Left lung (tissue), 14 donors: ENCODE measurements at places on chromosomes 2 and 18.

DNA sequence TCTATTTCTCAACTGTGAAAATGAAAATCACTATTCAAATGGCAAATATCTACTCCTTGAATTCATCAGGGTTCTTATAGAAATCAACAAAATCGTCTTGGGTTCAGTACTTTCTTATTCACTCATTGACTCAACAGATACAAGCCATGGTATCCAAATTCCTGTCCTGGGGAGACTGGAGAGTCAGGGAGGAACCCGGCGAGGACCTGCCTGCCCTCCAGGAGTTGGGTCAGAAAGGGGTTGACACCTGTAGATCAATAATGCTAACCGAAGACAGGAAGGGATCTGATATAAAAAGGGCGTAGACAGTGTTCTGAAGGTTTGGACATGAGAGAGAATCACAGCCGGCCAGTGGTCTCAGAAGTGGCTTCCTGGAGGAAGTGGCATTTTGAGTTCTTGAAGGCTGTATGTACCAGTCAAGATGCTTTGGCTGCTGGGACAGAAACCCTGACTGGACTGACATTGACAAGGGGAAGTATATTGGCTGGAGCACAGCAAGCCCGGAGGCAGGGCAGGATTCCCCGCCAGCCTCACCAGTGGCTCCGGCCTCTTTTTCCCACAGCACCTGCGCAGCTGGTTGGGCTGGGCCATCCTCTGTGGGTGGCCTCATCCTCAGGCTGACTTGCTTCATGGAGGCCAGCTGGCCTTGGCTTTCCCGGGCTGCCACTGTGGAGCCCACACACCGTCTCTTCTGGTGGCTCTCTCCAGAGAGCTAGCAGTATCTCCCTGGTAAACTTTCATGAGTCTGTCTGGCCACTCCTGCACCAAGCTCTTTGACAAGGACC lies 3.0 kb downstream of the LRRFIP1 start:
- no peak for DNase-seq

GRCh38 chr2:17540093-17540812 lies at the start of gene VSNL1:
VSNL1 (plus strand) TSS chr2:17540696; CDS start chr2:17592075, 51,379 bp downstream.
- DNase-seq = peak; percentile 98

- no peak for DNase-seq
Observed at GRCh38 chr2:65943099-65943786, 491.7 kb upstream of the MEIS1 start.

DNA sequence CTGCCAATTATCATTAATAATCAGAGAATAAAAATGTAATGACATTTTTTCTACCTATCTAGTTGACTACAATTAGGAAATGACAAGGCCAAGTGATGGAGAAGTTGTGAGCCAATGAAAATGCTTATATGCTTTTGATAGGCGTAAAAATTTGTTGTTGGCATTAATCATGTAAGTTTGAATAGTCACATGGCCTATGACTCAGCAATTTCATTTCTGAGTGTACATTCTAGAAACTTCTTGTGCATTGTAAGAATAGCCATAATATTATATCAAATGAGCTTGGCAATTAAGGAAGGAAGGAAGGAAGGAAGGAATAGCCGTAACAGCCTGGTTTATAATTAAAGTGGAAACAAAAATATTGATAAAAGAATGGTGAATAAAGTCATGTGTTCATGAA lies 179.9 kb downstream of the PTH2R start:
- DNase-seq = no peak

- no peak for DNase-seq
Observed at GRCh38 chr2:171793691-171794678, 100.1 kb downstream of the SLC25A12 start.

DNA sequence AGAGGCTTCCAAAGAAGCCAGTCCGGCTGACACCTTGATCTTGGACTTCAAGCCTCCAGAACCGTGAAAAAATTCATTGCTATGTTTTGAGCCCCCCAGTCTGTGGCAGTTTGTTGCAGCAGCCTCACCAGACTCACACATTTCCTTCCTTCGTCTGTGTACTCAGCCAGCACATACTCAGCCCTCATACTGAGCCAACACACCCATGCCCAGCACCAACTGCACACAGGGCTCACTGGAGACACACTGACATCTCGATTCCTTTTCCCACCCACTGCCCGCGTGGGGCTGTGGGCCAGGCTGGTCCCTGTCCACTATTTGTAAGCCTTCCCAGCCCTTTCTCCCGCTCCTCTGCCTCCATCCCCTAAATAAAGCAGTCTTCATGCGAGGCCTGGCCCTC lies 24.1 kb upstream of the NMUR1 start:
- DNase-seq = no peak
